Central memory CD4-positive, alpha-beta T cell (primary cell): ENCODE measurements at places on chromosomes 2 and 18.

DNA sequence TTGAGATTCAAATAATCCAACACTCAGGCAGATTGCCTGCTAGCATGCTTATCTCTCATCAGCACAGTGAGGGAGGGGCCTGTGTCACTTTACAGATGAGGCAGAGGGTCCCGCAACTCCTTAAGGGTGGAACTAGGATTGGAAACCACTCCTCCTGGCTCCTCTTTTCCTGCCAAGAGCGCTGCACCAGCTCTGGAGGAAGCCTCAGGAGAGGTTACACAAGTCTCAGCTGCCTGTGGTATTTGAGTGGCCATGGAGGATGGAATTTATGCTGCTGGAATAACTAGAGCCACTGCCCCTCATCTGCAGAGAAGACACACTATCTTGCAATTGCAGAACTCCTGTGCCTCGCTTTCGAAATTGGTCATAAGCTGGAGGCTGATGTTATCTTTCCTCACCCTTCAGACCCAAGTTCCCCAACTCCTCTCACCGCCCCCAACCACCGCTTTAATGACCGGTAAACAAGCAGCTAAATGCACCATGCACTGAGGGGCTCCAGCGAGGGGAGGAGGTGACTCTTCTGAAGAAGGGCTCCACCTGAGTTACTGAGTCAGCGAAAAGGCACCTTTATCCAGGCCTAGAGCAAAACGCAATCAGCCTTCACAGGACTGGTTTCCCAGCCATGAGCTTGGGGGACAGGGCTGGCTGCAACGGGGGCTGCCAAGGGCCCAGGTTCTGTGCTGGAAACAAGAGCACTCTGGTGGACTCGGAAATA is 245.8 kb downstream of the SOX11 start:
- no peak for DNase-seq

DNA sequence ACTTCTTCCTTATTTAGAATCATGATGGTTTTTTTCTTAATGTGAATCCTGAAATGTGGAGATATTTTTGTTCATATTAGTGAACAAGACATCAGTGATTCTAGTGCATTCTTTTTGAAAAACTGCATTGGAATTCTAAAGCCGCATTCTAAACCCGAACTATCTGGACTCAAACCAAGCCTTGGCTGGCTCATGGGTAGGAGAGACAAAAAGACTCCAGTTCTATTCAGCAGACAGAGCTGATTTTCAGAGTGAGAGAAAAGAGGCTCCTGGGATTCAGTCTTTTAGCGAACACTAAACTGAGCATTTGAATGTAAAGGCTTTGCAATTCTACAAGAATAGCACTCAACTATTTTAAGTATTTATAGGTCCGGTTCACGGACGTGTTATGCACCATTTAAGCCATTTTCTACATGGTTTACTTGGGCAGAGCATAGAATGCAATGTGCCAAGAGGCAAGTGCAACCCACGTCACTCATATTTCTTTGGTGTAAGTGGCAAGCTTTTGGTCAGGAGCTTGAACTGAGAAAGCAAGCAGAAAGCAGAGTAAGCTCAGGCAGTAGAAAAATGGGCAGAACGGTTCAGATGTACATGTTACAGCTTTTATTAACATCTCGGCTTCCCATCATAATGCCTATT is 227.3 kb upstream of the RAB12 start:
- DNase-seq: no peak

DNA sequence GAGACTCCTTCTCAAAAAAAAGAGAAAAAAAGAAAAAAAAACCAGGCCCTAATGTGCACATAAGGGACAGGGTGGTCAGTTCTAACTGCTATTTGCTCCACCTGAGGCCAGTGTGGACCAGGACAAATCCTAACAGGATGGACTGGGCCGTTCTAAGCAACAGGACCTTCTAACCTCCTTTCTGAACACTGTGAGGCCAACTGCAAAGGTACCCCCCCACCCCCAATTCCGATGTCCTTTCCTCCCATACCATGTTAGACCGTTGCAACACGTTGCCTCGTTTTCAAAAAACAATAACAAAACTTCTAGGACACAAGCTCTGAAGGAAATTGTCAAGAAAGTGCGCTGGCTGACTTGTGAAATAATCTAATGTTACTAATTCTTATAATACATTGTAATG is 1.2 kb downstream of the THAP4 start:
- no peak for DNase-seq

DNA sequence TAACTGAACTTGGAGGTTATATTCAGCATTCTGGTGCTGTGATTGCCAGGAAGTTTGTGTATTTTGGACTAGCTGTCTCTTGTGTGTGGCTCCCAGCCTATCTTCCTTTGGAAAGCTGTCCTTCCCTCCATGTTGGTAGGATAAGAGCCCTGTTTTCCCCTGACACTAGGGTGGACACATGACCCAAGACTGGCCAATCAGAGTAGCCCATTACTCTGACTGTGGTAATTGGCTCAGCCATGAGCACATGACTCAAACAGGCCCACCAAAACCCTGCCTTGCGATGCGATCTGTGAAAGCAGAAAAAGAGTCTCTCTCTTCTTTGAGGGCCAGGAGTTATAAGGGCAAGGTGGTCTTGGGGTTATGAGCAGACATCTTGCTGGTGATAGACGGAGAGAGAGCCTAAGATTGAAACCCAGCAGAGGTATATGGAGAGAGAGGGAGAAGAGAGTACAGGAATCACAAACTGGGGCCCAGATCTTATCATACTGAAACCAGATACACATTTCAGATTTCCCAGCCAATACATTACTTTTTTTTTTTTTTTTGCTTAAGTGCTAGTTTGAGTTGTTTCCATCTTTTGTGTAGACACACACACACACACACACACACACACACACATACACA is 45.3 kb upstream of the SERPINE2 start:
- DNase-seq: no peak

DNA sequence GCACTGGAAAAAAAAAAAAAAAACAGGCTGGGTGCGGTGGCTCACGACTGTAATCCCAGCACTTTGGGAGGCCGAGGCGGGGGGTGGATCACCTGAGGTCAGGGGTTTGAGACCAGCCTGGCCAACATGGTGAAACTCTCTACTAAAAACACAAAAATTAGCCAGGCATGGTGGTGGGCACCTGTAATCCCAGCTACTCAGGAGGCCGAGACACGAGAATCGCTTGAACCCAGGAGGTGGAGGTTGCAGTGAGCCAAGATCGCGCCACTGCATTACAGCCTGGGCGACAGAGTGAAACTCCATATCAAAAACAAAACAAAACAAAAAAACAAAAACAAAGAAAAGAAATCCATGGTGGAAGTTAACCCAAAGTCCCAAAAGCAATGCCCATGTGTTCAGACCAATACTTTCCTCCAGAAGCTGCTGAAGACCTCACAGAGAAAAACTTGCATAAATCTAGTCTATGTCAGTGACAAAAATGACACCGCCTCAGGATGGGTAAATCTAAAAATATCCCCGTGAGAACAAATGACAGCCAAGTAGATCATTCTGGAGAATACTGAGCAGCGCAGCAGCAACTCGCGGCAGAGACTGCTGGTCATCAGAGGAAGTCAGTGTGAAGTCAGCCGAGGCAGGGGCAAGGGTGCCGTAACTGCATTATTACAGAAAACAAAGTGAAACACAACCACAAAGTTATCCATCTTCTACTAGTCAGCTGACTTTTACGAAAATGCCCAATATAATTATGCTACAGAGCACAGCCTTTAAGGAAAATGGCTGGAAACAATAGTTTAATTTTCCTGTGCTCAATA is 41.0 kb downstream of the LPIN2 start:
- DNase-seq: peak; percentile 67

DNA sequence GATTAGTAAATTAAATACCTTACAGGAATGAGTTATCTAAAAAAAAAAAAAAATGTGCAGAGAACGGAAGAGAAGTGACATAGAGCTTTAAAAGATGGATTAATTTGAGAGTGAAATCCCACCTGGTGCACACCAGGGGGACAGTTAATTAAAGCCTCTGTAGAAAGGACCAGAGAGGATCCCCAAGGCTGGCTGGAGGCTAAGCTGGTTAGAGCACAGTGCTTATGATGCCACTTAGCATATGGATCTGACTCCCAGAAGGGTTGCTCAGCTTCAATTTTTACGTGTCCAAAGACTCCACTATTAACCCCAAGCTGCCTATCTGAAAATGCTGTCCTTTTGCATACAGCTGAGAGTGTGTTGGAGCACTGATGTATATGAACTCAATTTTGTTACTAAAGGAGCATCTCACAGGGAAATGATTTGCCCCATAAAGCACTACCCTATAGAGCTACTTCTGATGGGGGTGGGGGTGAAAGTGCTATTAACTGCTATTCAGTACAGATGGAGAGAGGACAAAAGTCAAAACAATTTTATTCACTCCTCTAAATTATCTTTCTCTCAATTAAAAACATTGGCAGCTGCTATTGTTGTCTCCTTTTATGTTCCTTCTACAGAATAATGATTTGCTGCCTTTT is 15.2 kb upstream of the SLC8A1 start:
- no peak for DNase-seq

- DNase-seq: no peak
These were observed 11.2 kb downstream of the POU3F3 start for GRCh38 chr2:104865096-104865470.

DNA sequence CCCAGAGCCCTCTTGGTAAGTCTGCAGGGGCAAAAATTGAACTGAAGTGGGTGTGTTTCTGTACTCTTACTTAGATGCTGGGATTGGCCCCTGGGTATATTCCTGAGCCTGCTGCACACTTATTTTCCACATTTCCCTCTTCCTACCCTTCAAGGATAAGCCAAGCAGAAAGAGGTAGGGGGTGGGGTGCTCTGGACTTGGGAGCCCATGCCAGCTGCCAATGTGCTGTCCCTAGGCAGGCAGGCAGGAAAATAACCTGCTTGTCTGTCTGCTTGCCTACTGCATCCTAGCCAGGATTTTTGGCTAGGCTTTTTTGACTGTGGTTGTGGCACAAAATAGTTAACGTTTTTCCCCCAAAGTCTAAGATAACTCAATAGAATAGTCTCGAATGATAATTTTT is 234.3 kb downstream of the ALK start:
- DNase-seq: no peak

DNA sequence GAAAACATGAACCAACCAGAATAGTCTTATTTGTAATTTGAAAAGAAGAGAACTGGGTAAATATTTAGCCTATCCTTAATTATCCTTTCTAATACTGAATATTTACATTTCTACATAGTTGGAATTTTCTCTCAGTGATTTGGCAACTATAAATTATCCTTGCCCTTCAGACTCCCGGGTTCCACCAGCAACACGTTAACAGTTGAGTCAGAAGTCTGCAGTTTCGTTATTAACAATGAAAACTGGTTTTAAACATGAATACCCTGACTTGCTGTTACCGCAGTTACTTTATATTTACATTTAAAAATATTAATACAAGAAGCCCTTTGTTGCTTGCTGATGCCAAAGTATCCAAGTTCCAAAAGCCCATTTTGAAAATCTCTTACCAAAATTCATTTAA is 673.0 kb downstream of the ARHGAP15 start:
- no peak for DNase-seq
